Esophagus mucosa (tissue), 1 donor: ENCODE measurements at places on chromosomes 16 and 17.
A peak's percentile ranks its signal among the peaks of the same experiment; 100 is the strongest.

DNA sequence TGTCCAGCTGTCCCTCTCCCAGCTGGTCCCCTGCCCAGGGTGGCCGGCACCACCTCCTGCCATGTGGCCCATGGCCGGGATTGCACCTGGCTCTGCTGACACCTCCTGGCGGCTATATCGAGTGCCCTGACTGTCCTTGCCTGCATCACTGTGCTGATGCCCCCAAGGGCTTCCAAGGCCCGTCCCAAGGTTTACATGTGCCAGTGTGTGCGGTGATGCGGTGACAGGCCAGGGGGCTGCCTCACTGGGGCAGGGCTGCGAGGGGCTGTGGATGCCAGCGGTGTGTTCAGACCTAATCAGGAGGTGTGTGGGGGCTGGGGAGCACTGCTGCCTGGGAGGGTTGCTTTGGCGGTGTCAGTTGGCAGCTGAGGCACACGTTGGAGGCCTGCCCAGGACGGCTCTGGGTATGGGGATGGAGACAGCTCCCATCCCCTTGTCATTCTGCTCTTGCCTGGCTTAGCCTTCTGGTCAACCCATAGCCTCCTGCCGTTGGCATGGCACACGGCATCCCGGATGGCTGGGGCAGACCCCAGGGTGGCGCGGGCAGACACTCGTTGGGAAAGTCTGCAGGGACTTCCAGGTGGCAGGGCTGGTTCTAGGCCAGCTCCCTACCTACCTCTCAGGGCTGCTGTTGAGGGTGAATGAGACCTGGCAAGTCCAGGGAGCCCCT, 5.5 kb downstream of the MAP2K3 start:
- ATAC-seq, result no peak

DNA sequence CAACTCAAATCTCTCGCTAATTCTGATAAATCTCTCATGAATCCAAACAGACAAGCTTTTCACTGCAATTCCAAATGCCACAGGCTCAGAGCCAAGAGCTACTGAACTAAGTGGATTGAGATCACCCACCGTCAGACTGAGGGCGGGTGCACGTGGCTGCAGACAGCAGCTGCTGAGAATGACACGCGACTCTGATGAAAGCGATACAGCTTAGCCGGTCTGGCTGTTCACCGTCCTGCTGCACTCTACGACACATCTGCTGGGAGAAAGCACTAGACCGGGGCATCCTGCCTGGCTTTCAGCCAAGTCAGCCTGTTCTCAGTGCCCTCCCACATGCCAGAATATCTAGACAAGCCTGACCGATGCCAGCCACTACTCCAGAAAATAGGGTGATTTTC, 42.6 kb downstream of the KLHDC4 start:
- ATAC-seq, result peak; percentile 35

DNA sequence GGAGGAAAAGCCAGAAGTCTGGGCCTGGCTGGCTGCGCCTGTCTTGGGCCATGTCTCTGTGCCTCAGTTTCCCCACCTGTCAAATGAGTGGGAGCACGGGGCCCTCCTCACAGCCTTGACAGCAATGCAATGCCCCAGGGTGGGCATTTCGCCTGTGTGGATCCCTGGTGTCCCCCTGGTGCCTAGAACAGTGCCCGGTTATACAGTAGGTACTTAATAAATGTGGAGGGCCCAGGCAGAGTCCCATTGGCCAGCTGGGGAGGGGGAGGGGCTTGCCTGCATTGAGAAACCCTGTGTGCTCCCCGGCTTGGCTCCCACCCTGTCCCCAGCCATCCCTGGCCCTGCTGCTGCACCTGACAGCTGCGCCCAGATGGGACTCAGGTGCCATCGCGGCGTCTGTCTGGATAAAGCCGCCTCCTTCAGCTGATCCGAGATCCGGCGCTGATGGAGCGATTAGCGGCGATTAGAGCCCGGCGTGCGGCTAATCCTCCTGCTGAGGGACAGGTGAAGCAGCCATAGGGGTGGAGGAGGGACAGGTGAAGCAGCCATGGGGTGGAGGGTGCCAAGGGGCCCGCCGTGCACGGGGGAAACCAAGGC, 12.4 kb downstream of the ZFPM1 start:
- ATAC-seq, result no peak

DNA sequence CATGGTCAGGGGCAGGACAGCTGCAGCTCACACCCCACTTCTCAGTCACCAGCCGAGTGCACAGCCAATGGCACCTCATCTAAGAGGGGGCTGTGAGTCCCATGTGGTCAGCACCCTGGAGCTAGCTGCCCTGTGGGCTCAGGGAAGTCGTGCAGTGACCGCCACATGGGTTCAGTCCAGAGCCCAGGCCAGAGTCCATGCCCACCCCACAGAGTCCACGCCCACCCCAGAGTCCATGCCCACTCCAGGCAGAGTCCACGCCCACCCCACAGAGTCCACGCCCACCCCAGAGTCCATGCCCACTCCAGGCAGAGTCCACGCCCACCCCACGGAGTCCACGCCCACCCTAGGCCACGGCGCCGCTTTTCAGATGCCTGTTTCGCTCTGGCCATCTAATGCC, 24.1 kb downstream of the SLC7A5 start:
- ATAC-seq, result peak; percentile 5

GRCh38 chr17:80441133-80441578, 26.2 kb downstream of the ENDOV start:
- no peak for ATAC-seq

DNA sequence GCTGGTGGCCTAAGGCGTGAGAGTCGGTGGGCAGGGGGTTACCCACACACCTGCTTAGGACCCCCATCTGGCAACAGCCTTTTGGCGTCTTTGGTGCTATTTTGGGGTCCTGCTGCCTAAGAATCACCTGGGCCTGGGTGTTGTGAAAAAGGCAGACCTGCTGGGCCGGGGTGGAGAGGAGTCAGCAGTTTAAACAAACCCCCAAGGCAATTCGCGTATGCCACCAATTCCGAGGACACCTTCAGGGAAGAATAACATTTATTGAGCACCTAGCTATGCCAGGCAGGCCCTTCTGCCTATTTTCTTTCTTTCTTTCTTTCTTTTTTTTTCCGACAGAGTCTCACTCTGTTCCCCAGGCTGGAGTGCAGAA, 53.9 kb upstream of the TOB1 start:
- ATAC-seq, result peak; percentile 1

DNA sequence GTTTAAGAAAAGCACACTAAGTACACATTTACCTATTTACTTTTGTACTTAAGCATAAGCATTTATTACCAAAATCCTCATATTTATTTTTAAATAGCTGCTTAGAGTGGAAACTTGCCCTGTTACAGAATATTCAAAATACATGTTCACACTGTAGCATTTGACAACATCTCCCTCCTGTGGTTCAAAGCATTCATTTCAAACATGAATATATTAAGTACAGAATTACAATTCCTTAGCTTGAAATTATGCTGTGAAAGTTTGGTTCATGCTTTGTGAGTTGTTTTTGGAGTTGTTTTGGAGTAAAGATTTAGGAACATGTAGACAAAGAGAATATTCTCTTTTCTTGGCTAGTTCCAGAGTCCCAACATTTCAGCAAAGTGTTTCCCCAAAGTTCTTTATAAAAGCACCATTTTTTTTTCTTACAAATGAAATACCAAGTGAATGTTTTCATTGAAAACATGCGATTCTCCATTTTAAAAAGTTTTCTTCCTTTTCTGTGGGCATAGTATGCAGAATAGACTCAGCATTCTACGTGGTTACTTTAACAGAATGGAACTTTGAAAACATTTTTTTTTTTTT, 33.2 kb downstream of the TUBD1 start:
- ATAC-seq, result peak; percentile 64

DNA sequence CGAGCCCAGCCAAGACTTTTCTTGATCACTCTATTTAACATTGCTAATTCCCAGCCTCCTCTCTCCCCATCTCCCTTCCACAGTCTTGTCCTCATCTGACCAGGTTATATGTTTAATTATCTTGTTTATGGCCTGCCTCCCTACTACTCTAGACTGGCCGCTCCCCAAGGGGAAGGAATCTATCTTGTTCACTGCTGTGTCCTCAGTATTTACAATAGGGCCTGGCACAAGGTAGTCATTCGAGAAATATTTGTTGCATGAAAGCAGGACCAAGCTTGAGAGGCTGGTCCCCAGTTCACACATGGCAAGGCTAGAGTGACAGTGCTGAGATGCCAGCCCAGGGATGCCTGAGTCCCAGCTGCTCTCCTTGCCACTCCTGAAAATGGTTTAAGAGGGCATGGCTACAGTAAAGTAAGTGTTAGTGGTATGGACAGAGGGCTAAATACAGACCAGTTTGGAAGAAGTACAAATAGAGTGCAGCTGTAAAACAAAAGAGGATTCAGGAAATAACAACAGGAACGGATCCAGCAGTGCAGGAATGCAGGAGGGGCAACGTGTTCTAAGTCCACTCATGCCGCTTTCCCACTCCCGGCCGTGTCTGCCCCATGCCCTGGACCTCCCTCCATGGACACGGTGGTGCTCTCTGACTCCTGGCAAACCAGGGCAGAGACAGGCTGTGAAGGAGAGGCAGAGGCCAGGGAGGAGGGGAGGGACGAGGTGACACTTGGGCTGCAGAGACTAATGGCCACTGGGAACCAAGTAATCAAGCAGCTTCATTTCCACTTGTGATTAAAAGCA, 65.6 kb downstream of the TOM1L2 start:
- ATAC-seq, result no peak

DNA sequence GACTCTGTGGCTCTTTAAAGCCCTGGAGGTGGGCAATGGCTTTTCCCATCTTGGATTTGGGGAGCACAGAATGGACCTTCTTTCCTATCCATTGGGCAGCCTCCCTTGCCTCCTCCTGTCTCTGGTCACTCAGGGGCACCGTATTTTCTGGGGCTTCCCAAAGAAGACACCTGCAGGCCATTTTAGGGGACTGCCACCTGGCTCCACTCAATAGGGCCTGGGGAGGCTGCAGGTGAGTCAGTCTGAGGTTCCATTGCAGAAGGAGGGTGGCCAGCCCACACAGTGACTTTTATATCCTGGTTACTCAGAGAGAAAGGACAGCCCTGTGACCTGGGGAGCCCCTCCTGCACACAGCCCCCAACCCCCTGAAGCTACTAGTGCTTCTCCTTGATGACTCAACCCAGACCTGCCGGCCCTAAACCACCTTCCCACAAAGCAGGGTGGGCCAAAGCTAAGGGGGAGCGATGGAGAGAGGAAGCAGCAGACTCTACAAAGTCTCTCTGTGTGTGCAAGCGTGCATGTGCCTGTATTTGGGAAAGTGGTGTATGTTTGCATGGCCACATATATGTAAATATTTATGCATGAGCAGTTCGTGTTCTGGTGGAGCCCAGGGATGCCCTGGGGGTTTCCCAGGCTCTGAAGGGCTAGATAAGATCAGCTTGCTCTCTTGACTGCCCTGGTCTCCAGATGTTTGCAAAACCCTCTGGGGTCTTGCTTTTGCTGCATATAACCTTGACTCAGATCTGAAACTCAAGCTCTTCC, 5.0 kb downstream of the CX3CL1 start:
- peak; percentile 9 for ATAC-seq

GRCh38 chr17:7676533-7676932, 10.8 kb downstream of the TP53 start:
- no peak for ATAC-seq

DNA sequence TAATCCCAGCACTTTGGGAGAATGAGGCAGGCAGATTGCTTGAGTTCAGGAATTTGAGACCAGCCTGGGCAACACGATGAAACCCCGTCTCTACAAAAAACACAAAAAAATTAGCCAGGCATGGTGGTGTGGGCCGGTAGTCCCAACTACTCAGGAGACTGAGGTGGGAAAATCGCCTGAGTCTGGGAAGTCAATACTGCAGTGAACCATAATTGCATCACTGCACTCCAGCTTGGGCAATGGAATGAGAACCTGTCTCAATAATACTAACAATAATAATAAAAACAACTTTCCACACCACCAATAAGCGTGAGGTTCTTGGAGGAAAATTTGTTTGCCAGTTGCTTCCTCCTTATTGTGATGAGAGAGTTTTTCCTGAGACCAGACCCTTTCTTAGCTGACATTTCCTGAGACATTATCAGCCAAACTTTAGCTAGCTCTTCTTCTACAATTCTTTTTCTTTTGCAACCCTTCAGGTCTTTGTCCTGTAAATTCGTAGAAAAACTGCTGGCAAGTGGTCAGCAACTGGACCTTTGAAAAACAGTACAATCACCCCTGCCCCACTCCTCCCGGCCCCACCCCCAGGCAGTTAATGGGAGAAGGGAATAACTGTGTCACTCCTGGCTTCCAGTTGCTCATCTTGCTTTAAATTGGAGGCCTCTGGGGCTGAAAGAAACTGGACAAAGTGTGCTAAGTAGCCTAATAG, 3.5 kb upstream of the EZH1 start:
- ATAC-seq, result no peak
